ENCODE measurements at places on chromosomes 6 and 20.
A peak's percentile ranks its signal among the peaks of the same experiment; 100 is the strongest.

- DNase-seq: no peak
Measured at GRCh38 chr6:89430201-89430962, 2.6 kb upstream of the ANKRD6 start.

DNA sequence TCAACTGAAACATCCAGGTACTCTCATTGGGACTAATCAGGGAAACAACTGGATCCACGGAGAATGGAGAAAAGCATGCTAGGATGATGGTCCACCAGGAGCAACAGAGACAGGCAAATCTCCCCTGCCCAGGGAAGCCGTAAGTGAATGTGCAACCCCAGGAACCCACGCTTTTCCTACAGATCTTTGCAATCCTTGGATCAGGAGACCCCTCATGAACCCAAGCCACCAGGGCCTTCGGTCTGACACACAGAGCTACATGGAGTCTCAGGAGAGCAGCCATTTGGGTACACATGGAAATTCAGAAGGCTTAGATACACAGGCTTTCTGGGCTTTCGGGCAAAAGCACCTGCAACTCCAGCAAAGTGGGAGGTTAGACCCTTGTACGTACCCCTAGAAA, 122.1 kb upstream of the PTCHD4 start:
- no peak for DNase-seq

- no peak for DNase-seq
Measured at GRCh38 chr6:158411998-158412397, 99.7 kb downstream of the TULP4 start.

GRCh38 chr6:166433096-166433495, 50.4 kb upstream of the MPC1 start:
- DNase-seq: no peak

DNA sequence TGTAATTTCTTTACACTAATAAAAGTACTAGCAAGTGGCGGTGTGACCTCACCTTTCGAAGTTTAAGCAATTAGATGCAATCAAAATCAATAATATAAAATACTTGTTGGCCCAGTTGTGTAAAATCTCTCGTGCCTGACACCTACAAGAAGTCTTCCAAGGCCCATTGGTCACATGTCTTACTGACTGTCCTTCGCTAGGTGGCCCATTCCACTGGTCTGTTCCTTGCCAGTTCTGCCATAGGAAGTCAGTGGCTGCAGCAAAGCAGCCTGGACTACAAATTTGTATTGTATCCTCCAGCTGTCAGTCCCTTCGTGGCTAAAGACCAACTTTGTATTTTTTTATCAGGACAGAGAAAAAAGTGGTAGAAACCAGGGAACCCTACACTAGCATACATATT, 61.8 kb downstream of the CYB5R4 start:
- DNase-seq: no peak

- peak; percentile 95 for DNase-seq
Measured at GRCh38 chr6:29964887-29965562, 22.7 kb downstream of the HLA-A start.

- no peak for DNase-seq
Measured at GRCh38 chr20:31972471-31973021, 4.6 kb downstream of the XKR7 start.

- no peak for DNase-seq
Measured at GRCh38 chr6:129498950-129499842, 210.8 kb downstream of the ARHGAP18 start.

DNA sequence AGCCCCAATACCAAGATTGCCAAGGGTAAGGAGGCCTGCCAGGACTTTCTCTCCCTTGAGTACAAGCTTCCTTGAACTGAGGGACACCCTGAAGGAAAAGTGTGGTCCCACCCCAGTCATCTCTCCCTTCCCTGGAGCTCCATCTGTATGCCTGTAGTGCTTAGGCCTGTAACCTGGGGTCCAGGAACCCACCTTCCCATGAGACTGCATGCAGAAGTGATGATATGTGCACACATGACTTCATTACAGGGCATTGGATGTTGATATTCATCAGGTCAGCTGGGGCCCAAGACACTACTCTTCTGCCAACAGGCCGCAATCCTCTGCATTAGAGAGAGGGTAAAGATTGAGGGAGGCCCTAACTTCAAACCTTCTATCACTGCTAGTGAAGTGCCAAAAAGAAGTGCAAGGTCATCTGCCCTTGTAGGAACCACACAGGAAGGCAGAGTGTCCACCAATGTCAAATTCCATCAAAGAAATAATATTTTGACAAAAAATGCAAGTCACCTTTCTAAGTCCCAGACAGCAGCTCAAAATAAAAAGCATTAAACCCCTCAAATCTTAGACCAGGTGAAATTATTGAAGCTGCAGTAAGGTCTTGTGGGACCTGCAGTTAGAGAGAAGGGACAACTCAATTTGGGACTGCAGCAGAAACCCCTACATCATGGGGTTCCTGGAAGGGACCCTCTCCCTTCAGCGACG, 5.1 kb downstream of the HLA-F start:
- DNase-seq: no peak

GRCh38 chr6:33018904-33019303, 9.5 kb upstream of the HLA-DOA start:
- peak; percentile 73 for DNase-seq

DNA sequence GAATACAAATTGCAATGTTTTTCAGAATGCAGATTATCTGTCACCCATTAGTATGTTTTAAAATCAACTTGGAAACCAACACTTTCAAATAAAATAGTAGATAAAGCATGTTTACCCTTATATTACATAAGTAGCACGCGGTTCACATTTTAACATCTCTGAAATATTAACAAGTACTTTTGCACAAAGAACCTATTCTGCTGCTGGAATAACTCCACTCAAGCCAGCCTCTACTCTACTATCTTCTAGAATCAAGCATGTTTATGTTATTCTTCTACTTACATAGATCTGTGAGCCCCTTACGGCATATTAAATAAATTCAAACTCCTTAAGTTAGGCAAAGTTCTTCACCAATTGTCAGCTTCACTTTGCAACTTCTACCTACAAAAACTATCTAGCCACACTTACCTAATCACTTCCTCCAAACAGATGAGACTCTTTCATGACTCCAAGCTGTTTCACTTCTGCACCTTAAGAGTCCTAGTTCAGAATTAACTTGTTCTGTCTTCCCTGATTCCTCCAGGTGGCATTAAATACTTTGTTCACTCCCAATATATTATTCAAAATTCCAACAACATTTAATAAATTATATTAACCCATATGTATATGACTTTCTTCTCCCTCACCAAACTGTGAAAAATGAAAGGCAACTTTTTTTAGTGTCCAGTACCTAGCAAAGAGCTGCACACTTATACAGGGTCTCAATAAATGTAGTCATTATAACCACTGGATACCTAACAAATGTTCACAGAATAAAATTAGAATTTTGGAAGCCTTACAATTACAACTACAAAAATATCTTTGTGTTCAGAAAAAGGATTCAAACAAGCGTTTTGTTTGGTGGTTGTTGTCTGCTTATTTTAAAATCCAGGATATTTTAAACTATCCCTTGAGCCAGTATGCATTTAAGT, 12.1 kb downstream of the CEP85L start:
- DNase-seq: no peak

- no peak for DNase-seq
Measured at GRCh38 chr6:42010185-42010891, 40.0 kb upstream of the TAF8 start.

- no peak for DNase-seq
Measured at GRCh38 chr6:168985705-168986104, 267.9 kb downstream of the THBS2 start.

DNA sequence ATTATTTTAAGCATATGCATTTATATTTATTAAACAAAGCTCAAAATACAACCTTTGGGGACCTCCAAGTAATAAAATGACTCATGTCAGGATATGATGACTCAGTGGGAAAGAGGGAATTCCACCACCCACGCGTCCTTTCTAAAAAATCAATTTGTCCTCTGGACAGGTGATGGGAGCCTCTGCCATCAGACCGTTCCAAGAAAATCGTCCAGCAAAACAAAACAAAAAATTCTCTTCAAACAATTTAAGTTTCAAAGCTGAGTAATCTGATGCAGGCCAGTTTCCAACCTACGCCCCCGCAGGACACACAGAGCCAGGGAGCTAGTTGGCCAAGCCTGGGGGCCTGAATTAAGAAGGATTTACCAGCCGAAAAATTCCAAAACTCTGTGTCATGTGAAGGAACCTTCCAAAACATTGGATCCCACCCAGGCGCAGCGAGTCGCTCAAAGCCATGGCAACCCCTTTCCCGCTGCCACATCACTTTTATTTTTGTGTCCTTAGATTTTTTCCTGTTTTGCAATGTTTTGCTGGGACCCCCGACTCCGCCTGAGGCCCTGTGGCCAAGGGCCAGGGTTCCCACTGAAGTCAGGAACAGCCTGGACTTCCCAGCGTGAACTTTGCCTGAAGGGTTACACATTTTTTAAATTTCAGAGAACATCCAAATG, 95.3 kb downstream of the NFATC2 start:
- DNase-seq: no peak

GRCh38 chr6:43743682-43744381, 26.2 kb upstream of the VEGFA start:
- no peak for DNase-seq

GRCh38 chr6:39892490-39893129, 41.7 kb downstream of the MOCS1 start:
- no peak for DNase-seq

DNA sequence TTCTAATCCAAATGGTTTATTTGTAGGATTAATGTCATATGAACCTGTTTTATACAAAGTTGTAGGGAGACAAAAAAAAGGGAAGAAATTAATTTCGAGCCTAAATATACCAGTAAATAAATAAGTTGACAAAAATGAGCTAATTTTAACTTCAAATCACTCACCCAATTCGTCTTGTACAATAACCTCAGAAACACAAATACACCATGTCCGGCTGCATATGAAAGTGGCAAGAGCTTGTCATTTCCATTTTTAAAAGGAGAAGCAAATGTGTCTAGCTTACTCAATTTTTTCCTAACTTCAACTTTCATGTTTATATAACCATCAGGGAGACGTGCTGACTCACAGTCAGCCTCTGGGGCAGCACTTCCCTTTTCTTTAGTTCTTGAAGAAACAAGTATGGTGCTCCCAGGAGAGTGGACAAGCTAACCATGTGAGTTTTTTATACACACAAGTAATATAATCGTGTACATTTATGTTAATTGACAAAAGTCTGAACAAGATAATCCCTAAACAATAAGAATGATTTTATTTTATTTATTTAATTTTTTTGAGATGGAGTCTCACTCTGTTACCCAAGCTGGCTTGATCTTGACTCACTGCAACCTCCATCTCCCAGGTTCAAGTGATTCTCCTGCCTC, 55.5 kb upstream of the SGK1 start:
- no peak for DNase-seq

DNA sequence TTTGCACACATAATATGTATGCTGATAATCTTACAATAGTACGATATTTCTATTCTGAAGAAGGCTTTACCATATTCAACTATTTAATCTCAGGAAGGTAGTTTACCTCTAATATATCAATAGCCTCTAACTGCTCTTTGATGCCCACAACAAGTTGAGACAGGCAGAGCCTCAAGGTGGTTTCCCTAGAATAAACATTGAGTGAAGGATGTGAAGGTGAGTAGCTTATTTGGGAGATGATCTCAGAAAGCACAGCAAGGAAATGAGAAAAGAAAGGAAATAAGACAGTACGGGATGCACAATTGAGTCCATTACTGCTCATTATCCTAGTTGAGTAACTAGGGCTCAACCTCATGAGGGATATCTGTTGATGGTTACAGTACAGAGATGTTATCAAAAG, 638.4 kb downstream of the MAFB start:
- no peak for DNase-seq

DNA sequence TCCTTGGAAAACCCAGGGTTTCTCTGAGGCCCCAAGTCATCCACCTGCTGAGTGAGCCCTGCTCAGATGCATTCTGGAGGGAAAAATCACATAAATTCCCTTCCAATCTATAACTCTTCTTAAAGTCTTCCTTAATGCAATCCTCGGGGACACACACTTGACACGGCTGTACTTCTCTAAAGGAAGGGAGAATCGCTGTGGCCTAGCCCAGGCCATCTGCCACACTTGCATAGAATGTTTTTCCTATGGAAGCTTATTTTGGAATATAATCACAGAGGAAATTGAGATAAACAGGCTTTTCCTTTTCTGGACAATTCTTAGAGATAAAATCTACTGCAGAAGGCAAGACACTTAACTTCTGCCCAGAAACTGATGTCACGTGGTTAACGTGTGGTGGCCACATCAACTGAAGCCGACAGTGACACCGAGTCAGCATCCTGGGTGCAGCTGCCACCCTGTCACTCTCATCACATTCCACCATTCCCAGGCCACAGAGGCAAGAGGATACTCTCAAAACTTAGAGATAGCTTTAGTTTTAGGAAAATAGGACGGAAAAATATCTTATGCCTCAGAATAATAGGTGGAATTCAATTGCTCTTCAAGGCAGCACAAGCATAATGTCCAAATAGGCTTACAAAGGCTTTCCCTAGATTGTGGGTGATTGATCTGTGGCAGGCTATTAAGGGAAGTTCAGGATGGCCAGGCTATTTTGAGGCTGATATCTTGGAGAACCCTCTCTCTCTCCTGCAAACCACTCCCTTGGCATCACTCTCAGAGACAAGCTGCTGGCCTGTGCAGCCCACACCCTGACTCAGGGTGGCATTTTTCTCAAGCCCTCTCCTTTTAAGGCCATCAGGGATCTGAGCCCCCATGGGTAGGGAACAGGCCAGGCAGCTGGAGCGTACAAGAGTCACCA, 29.6 kb downstream of the PSMB1 start:
- no peak for DNase-seq

DNA sequence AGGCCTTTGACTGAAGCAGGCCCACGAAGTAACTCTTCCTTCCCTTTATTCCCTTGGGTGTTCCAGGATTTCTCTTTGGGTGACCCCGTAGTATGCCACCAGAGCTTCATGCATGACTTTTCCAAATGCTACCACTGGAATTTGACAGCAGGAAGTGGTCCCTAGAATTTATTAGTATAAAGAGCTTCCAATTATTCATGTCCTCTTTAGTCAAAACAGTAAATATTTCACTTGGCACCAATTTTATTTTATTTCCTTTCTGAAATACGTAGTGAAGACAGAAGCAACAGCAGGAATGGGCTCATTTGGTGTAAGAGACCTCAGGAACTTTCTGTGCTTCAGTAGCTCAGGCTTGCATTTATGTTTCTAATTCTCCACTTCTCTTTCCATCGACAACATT, 151.3 kb downstream of the LCA5 start:
- DNase-seq: no peak

- no peak for DNase-seq
Measured at GRCh38 chr6:142523515-142524375, 221.9 kb downstream of the ADGRG6 start.

DNA sequence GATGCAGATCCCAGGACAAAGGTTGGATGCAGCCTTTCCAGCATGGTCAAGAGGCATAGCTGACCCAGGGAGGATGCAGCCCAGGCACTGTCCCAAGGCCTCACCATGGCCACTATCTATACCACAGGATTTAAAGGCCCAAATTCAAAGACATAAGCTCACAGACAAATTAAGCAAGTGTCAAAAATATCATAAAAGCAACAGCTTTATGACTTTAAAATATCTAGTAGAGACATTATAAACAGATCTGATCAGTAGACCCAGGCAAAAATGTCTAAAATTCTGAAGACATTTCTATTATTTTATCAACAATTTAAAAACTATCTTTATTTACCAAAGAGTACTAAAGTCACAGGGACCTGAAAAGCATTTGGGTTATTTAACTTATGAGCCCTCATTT, 373.5 kb downstream of the CDC5L start:
- DNase-seq: no peak
